ENCODE measurements at places on chromosomes 6 and 20.

- DNase-seq = no peak
These were observed 31.7 kb downstream of the IRF4 start for GRCh38 chr6:423055-423798.

DNA sequence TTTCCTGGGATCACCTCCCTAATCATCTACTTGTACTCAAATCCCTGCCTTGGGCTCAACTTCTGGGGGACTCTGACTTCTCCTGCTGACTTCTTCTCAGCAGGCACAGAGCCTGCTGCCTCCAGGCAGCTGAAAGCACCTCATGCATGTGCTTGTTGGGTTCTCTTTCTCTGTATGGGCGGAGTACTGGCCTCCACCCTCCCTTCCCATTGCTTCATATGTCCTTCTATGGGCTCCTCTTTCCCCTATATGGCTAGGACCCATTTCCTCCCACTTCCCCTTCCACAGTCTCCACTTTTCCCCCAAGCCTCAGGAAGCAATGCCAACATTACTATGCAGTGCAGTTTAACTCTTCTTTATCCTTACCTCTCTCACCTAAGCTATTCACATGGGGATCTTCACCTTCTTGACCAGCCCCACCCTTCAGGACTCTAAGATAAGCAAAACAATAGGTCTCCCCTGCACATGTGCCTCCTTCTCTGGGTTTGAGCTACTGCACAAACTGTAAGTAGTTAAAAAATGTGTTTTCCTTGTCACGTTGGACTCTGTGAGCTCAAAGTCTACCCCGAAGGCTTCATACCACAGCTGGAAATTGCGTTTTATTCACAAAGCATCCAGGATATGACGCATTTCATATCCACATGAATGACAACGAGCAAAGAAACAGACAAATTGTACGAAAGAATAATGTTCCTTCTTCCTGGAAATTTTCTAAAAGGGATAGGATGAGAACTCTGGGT, 93.7 kb downstream of the CDS2 start:
- DNase-seq = no peak

- no peak for DNase-seq
These were observed 478.2 kb upstream of the CITED2 start for GRCh38 chr6:139852488-139853140.

GRCh38 chr6:118815495-118815894, 78.5 kb upstream of the ASF1A start:
- DNase-seq = no peak

DNA sequence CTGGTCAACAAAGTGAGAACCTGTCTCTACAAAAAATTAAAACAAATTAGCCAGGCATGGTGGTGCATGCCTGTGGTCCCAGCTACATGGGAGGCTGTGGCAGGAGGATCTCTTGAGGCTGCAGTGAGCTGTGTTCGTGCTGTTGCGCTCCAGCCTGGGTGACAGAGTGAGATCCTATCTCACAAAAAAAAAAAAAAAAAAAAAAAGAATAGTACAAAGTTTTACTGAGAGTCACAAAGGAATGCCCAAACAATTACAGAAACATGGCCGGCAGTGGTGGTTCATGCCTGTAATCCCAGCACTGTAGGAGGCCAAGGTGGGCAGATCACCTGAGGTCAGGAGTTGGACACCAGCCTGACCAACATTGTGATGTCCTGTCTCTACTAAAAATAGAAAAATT, 14.8 kb upstream of the DSTN start:
- no peak for DNase-seq

- DNase-seq = no peak
These were observed 15.3 kb upstream of the NKAIN2 start for GRCh38 chr6:123788319-123788718.

DNA sequence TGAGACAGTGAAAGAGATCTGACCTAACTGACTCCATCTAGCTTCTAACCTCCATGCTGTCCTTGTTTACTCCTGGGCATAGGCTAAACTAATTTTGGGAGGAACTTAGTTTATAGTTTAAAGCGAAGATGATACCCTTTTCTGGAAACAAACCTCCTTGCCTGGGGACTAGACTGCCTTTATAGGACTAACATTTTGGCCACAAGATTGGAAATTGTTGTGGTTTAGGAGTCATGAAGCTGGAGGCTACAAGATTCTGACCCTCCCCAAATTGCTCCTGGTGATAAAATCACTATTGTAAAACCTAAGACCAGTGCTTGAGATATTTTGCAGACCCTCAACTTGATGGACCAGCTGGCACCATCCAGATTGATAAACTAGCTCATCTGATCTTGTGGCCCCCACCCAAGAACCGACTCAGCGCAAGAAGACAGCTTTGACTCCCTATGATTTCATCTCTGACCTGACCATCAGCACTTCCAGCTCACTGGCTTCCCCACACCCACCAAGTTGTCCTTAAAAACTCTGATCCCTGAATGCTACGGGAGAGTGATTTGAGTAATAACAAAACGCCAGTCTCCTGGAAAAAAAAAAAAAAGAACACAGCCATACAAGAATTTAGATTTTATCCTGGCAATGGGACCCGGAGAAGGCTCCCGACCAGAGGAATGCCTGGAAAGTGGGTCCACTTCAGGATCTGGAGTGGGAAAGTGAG, 63.0 kb downstream of the ABHD12 start:
- no peak for DNase-seq
